ENCODE measurements at places on chromosomes 6 and 20. TPM values are rescaled to one million over a fixed set of nuclear protein-coding genes. Genes with fewer than 3 reads are reported as not detected.
A peak's percentile ranks its signal among the peaks of the same experiment; 100 is the strongest.

Gene BACH2
- 108 TPM for total RNA-seq

Gene SSTR4
- total RNA-seq = not detected

DNA sequence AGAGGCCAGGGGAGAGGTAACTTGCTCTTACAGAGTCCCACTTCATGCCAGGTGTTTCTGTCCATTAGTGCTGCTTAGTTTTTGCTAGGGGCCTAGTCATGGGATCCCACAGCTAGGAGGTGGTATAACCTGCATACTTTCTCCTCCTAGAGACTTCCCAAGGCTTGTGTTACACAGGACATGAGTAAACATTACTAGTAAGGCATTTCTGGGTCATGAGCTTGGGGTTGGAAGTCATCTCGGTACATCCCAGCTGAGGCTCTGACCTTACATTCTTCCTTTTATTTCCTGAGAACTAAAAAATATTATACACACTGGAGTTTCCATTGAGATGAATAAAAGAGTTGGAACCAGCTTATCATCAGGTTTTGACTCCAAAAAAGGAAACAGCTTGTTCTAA, 20.9 kb upstream of the PNPLA1 start:
- no peak for DNase-seq
- H3K27ac ChIP-seq = no peak overlapping the region
- H3K4me3 ChIP-seq = no peak overlapping the region
- no peaks in the 10 kb centered on the region for H3K27me3 ChIP-seq
- H3K4me1 ChIP-seq = peaks cover 4% of the 10 kb centered on the region

DNA sequence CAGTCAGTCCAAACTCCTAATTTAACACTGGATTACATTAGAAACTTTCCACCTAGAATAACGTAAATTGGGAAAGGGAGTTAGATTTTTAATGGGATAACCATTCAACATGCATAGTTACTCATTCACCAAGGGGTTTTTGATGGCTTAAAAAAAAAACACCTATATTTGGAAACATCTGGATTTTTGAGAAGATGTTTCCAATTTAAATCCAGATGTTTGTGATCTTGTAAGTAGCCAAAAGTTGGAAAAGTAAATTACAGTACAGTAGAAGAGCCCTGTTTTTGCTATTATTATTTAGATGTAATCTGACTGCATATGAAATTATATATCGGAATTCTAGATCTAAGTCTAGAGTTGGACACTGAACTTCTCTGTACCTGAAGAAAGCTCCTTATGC, 478.2 kb downstream of the CD83 start:
- peaks cover 3% of the 10 kb centered on the region for H3K4me1 ChIP-seq
- H3K4me3 ChIP-seq = no peak overlapping the region
- H3K36me3 ChIP-seq = no peaks in the 10 kb centered on the region
- H3K27ac ChIP-seq = no peak overlapping the region

DNA sequence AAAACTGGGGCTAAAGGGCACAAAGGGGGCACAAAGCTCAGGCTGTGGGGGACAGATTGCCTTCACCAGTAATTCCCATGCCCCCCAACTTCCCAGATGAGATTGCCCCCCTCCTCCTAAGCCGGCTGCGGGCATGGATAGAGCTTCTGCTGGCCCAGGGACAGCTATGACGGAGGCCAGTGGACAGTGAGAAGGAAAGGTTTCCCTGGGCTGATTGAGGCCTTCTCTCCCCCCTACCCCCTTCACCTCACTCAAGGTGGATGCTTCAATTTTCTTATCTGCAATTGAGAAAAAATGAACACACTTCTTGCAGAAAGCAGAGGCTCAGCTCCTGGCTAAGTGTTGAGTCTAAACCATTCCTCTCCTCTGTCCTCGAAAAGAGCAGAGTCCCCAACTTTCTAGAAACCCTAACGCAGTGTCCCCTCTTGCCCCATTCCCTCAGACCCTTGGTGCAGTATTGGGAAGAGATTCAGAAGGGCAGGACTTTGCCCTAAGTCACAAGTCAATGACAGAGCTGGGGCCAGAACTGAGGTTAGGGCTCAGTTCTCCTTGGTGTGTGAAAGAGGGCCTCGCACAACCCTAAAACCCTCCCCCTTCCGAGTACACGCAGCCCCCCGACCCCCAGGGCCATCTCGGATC, 808 bp downstream of the SDC4 start:
- peak overlapping the region; percentile 52 for H3K4me3 ChIP-seq
- H3K27me3 ChIP-seq = peaks cover 17% of the 10 kb centered on the region
- no peak overlapping the region for H3K27ac ChIP-seq

DNA sequence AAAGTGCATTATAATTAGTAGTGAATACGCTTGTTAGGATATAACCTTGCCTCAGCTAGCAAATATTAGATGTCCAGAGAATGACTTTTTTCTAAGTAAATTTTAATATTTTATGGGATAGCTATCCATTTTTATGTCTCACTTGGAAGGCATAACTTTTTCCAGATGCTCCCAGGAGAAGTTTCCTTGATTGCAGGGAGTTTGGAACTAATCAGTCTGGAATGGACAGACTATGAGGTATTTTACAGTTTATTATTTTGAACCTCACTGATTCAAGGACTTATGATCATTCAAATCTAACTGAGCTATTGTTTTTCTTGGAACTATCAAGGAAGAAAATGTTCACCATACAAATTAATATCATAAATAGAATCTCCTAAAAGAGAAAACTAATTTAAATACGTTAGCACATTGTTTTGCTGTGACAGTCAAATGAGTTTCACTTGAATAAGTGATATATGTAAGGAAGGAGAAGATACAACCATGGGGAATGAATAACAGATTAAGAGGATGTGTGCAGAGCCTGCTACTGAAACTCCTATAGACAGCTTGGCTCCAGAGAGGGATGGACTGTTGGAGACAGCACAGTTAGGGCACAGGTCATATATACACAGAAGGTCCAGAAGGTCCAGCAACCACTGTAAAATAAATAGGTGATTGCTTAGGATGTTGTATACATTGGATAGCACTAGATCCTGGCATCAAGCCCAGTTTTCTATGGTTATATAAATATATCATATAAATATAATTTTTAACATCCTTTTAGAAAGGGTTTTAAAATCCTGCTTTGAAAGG, 20.6 kb upstream of the LCA5 start:
- no peaks in the 10 kb centered on the region for H3K27me3 ChIP-seq
- DNase-seq = no peak
- H3K27ac ChIP-seq = no peak overlapping the region
- H3K36me3 ChIP-seq = no peaks in the 10 kb centered on the region
- H3K4me3 ChIP-seq = no peak overlapping the region

DNA sequence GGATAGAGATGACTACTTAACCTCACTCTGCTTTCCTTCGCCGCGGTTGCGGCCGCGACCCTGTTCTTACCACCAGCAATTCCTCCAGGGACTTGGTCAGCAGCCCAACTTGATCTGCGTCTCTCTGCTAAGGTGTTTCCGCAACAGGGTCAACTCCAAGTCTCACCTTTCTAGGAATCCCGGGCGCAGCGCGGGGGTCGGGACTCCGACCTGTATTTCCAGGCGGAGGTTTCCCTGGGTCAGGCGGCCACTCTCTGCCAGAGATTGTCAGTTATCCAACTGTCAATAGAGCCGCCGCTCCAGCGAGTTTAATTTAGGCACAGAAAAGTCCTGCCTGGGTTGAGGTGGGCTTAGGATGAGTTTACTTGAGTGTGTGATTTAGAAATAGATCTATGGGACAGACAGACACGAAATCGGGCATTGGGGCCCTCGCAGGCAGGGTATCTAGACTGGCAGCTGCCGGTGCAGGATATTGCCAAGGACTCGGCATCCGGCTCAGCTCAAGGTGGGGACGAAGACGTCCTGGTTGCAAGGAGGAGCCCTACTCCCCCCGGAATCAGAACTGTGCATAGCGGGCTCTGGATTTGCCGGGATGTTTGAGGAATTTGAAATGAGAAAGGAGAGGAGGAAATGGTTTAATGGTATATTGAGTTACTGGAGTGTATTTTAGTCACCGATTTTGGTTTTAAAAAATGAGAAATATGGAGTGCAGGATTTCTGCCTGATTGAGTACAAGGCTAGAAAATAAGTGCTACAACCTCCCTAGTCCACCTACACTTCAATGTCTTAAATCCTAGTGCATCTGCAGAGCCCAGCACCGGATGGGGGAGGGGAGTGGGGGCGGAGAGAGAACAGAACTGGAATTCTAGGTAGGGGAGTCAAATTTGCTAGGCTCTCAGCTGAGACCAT, 23.7 kb downstream of the POM121L2 start:
- H3K36me3 ChIP-seq = no peaks in the 10 kb centered on the region
- H3K4me3 ChIP-seq = no peak overlapping the region
- H3K27ac ChIP-seq = no peak overlapping the region
- peaks cover 48% of the 10 kb centered on the region for H3K27me3 ChIP-seq
- H3K4me1 ChIP-seq = no peaks in the 10 kb centered on the region

Gene OR2W1
- not detected for total RNA-seq

- H3K4me1 ChIP-seq = no peaks in the 10 kb centered on the region
- no peaks in the 10 kb centered on the region for H3K36me3 ChIP-seq
- no peak overlapping the region for H3K4me3 ChIP-seq
- no peaks in the 10 kb centered on the region for H3K27me3 ChIP-seq
- DNase-seq = no peak
These were observed 33.2 kb upstream of the TTPAL start for GRCh38 chr20:44442298-44443070.

DNA sequence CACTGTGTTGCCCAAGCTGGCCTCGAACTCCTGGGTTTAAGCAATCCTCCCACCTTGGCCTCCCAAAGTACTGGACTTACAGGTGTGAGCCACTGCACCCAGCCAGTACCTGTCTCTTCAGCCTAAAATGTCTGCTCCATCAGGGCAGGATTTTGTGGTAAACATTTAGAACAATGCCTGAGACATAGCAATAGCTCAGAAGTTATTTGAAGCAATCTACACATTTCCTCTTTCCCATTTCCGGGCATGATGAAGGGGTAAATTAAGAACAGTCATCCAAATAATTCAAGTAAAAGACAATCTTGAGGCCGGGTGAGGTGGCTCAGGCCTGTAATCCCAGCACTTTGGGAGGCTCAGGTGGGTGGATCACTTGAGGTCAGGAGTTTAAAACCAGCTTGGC, 69.0 kb upstream of the ZNF217 start:
- peaks cover 25% of the 10 kb centered on the region for H3K4me1 ChIP-seq
- no peaks in the 10 kb centered on the region for H3K27me3 ChIP-seq
- H3K27ac ChIP-seq = no peak overlapping the region
- H3K4me3 ChIP-seq = no peak overlapping the region
- no peak for DNase-seq

DNA sequence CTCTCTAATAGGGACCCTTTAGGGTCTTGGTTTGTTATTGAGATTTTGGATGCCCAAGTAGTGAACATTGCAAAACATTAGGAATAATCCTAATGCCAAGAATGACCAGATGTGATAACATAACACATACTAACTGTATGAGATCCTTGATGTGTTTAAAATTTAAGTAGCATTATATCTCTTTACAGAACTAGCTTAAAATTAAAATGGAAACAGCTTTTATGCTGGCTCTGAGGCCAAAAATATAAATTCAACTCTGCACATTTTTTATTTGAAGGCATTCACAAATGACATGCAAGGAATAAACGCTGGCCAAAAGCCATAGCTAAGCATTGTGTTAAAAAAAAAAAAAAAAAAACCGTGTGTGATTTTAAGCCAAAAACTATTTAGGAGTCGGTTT, 47.7 kb upstream of the TCF21 start:
- peaks cover 12% of the 10 kb centered on the region for H3K27me3 ChIP-seq
- no peaks in the 10 kb centered on the region for H3K4me1 ChIP-seq
- H3K27ac ChIP-seq = no peak overlapping the region
- H3K36me3 ChIP-seq = no peaks in the 10 kb centered on the region
- no peak for DNase-seq
- no peak overlapping the region for H3K4me3 ChIP-seq

GRCh38 chr20:51096582-51097267, 73.8 kb upstream of the KCNG1 start:
- DNase-seq = no peak
- H3K27ac ChIP-seq = no peak overlapping the region
- H3K4me1 ChIP-seq = no peaks in the 10 kb centered on the region
- no peaks in the 10 kb centered on the region for H3K36me3 ChIP-seq
- H3K27me3 ChIP-seq = peaks cover 40% of the 10 kb centered on the region

GRCh38 chr6:356828-357251, 34.7 kb upstream of the IRF4 start:
- no peak overlapping the region for H3K27ac ChIP-seq
- no peaks in the 10 kb centered on the region for H3K36me3 ChIP-seq
- H3K27me3 ChIP-seq = no peaks in the 10 kb centered on the region

GRCh38 chr6:12472601-12473038, 182.5 kb downstream of the EDN1 start:
- no peaks in the 10 kb centered on the region for H3K36me3 ChIP-seq
- no peak for DNase-seq
- H3K27ac ChIP-seq = no peak overlapping the region
- H3K4me1 ChIP-seq = no peaks in the 10 kb centered on the region
- H3K27me3 ChIP-seq = no peaks in the 10 kb centered on the region
- no peak overlapping the region for H3K4me3 ChIP-seq

Gene GPR63
- total RNA-seq = 0.89 TPM

GRCh38 chr6:79789896-79790295, 157.5 kb downstream of the ELOVL4 start:
- no peak overlapping the region for H3K27ac ChIP-seq
- DNase-seq = no peak
- H3K4me1 ChIP-seq = no peaks in the 10 kb centered on the region
- H3K4me3 ChIP-seq = no peak overlapping the region
- no peaks in the 10 kb centered on the region for H3K36me3 ChIP-seq
- H3K27me3 ChIP-seq = no peaks in the 10 kb centered on the region

- H3K4me3 ChIP-seq = no peak overlapping the region
- H3K36me3 ChIP-seq = no peaks in the 10 kb centered on the region
- DNase-seq = no peak
- H3K27me3 ChIP-seq = peaks cover 11% of the 10 kb centered on the region
These were observed 38.3 kb upstream of the SCML4 start for GRCh38 chr6:107862383-107862782.

GRCh38 chr6:2157441-2158127, 87.8 kb downstream of the GMDS start:
- H3K27me3 ChIP-seq = no peaks in the 10 kb centered on the region
- no peak for DNase-seq
- no peak overlapping the region for H3K27ac ChIP-seq
- no peaks in the 10 kb centered on the region for H3K36me3 ChIP-seq
- peaks cover 10% of the 10 kb centered on the region for H3K4me1 ChIP-seq

Gene NKX2-4
- not detected for total RNA-seq

Gene BFSP1
- 0.25 TPM for total RNA-seq

Gene SLC17A3
- 0.58 TPM for total RNA-seq

Gene PNPLA1
- total RNA-seq = 0.22 TPM

Gene TXLNB
- 0.92 TPM for total RNA-seq

GRCh38 chr20:63740070-63740626, 572 bp downstream of the SLC2A4RG start:
- no peak for DNase-seq
- H3K27ac ChIP-seq = peak overlapping the region; percentile 41
- peaks cover 15% of the 10 kb centered on the region for H3K36me3 ChIP-seq
- no peaks in the 10 kb centered on the region for H3K27me3 ChIP-seq
- peak overlapping the region; percentile 74 for H3K4me3 ChIP-seq
- peaks cover 14% of the 10 kb centered on the region for H3K4me1 ChIP-seq

Gene CST4
- total RNA-seq = not detected

DNA sequence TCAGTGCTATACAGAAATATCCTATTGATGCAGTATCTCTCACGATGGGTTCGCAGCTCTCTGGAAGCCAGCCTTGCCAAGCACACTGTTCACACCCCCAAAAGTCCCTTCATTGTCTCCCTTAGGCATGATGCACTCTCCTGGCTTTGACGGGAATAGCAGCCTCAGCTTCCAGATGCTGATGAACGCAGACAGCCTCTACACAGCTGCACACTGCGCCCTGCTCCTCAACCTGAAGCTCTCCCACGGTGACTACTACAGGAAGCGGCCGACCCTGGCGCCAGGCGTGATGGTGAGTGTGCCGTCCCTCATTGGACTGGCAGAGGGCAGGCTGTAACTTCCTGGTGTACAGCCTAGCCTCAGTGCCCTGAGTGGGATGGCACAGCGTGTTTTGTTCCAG, 60.0 kb upstream of the PBOV1 start:
- H3K27me3 ChIP-seq = no peaks in the 10 kb centered on the region
- no peaks in the 10 kb centered on the region for H3K4me1 ChIP-seq
